Stimulated activated CD4-positive, alpha-beta T cell treated with anti-CD3 and anti-CD28 coated beads, TNF-alpha, amount 100 ng/mL, for 1 hour (primary cell): ENCODE measurements at places on chromosomes 5 and 9.

GRCh38 chr5:90131383-90132133 lies 278.0 kb downstream of the CETN3 start:
- no peak for DNase-seq

- DNase-seq, result no peak
Measured at GRCh38 chr5:55564721-55565120, 30.0 kb upstream of the PLPP1 start.

GRCh38 chr5:60640901-60641300 lies 59.1 kb downstream of the DEPDC1B start:
- DNase-seq, result no peak

GRCh38 chr5:160472482-160472881 lies 50.8 kb downstream of the PTTG1 start:
- no peak for DNase-seq

- DNase-seq, result no peak
Measured at GRCh38 chr9:138103111-138103848, 225.7 kb downstream of the CACNA1B start.

DNA sequence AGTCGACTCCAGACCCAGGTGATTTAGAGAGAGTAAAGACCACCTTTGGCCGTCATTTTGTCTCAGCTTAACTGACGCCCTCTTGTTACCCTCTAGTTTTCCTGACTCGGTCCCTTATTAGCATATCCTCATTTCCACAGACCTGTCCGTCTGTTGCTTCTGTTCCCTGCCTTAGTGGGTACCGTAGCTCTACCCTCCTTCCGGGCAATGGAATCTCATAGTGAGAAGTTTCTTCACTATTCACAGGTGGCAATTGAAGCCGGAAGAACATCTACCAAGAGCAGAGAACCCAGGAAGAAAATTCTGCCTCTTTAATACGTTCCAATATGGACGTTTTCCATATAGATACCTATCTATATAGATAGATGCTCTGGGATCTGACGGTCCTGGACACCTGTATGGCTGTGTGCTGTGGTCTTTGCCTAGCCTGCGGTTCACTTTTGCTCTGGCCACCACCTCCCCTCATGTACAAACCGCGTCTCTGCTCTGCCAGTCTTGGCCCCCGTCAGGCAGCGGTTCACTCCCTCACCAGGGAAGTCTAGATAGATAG lies 652 bp upstream of the TMEM161B start:
- DNase-seq, result no peak

DNA sequence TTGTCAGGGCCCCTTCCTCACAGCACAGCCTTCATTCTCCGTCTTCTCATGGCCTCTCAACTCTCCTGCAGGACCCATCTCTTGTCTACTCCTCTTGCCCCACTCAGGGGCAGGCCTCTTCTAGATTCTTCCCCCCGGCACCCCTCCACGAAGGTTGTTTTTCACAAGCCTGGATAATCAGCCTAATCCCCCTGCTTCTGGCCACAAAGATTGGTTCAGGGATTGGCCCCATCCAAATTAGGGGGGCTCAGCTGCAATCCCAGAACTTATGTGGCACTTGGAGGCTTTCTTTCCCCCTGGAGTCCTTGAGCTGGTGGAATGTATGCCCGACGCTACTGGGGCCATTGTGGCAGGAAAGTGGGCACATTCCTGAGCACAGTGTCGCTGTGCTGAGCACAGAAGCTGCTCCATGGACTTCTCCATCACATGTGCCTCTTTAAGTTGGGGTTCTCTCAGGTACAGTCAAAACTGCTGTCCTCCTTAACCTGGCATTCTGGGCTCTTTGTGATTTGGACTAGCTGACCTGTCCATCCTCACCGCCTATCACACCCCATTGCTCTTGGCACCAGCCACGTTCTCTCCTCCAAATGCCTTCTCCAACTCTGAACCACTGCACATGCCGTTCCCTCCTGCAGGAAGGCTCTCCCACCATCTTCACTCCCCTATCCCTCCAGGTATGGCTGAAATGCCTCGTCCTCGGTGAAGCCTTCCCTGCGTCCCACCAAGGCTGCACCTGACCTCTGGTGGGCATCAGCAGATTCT lies 66.8 kb upstream of the RNF130 start:
- no peak for DNase-seq

DNA sequence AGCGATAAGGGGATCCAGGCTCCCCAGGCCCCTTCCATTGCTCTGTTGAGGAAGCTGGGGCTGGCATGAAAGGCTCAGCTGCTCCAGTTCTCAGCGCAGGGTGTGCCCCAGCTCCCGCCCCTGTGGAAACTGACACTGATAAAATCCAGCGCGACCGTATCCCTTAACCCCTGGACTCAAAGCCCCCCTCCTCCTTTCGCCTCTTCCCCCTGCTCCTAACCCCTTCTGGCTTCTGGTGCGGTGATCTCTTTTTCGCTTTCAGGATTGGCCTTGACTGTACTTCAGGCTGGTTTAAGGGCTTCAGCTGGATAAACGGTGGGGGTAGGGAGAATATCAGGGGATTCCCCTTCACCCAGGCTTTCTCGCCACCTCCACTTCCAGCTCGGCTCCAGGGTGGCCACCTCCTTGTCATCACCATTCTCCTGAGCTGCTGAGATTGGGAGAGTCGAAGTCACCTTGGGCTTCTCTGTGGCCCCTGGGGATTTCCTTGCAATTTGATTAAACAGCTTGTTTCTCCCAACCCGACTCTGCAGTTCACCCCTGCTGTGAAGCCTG lies 843 bp downstream of the BSPRY start:
- no peak for DNase-seq

GRCh38 chr9:36867672-36868471 lies 166.2 kb downstream of the PAX5 start:
- no peak for DNase-seq

GRCh38 chr9:116300360-116300870 lies 146.8 kb downstream of the PAPPA start:
- no peak for DNase-seq

DNA sequence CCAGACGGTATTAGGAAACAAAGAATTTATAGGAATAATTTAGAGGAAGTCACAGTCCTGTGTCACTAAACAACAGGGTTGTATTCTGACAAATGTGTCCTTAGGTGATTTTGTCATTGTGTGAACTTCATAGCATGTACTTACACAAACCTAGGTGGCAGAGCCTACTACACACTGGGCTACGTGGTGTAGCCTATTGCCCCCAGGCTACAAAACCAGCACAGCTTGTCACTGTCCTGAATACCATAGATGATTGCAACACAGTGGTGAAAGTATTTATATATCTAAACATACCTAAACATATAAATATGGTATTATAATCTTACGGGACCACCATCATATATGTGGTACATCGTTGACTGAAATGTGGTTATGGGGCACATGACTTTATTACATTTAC lies 69.3 kb downstream of the COL23A1 start:
- no peak for DNase-seq

GRCh38 chr9:107118863-107119624 lies 164.0 kb upstream of the RAD23B start:
- no peak for DNase-seq

DNA sequence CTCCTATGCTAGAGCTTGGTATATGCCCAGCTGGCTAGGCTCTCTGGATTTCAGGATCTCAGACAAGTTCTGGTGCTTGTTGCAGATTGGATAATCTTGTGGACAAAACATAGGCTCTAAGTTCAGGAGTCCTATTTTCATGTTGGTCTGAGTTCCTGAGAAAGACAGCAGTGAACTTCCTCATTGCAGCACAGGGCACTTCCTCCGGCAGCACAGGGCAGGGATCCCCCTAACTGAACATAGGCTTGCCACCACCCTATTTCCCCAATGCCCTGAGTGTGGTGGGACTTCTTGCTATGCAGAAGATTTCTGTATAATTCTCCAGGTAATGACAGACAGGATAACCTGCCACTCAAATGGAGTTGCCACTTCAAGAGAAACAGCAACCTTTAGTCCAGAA lies 220.1 kb downstream of the PIK3R1 start:
- no peak for DNase-seq

GRCh38 chr5:119745976-119746375 lies 116.6 kb downstream of the FAM170A start:
- no peak for DNase-seq

DNA sequence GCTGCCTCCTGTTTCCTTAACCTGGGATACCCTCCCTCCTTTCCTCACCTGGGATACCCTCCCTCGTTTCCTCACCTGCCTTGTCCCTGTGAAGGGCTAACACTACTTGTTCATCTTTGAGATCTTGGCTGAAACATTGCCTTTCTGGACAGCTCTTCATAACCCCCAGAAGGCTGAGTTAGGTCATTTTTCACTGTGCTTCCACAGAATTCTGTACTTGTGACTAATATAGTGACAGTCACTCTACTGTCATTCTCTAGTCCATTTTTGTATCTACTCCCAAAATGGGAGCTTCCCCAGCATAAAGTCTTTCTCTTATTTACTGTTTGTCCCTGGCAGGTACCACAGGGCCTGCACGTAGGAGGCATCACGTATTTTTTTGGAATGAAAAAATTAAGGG lies 21.5 kb upstream of the DAB2 start:
- no peak for DNase-seq

DNA sequence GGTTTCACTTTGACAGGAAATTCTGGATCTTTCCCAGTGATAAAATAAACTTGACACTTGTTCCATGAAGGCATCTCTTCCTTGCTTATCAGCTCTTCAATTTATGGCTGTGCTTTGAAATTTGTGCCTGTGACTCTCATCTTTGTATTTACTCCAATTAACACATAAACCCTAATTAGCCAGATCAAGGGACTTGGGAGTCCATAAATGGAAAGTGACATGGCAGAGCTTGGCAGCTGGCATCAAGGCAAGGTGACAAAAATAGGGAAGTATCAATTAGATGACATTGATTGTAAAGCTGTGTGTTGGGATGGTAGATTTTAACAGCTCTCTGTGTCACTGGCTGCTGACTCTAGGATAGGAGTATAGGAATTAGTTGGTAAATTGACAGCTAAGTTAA lies 133.9 kb downstream of the PBX3 start:
- no peak for DNase-seq

GRCh38 chr9:136710543-136710942 lies 1.8 kb upstream of the DIPK1B start:
- no peak for DNase-seq

GRCh38 chr5:102539562-102539961 lies 40.8 kb upstream of the SLCO6A1 start:
- DNase-seq, result no peak
